ENCODE measurements at places on chromosomes 1 and 21.

GRCh38 chr21:33937931-33938339 is 22.3 kb upstream of the ATP5PO start:
- peak; percentile 32 for DNase-seq

DNA sequence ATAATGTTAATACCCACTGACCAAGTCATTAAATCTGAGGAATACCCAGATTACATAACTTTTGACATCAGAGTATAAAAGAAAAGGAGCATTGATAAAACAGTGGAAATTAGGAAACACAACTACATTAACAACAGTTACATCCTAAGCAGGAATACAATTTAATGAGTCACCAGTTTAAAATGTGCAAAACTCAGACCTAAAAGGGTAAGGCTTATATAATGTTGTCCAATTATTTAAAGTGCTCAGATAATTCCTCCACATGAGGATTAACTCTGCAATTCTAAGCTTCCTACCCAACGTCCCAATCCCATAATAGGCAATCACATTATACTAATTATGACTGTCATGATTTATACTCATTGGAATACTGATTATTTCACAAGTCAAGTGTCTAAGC is 50.5 kb downstream of the ABL2 start:
- DNase-seq: no peak

DNA sequence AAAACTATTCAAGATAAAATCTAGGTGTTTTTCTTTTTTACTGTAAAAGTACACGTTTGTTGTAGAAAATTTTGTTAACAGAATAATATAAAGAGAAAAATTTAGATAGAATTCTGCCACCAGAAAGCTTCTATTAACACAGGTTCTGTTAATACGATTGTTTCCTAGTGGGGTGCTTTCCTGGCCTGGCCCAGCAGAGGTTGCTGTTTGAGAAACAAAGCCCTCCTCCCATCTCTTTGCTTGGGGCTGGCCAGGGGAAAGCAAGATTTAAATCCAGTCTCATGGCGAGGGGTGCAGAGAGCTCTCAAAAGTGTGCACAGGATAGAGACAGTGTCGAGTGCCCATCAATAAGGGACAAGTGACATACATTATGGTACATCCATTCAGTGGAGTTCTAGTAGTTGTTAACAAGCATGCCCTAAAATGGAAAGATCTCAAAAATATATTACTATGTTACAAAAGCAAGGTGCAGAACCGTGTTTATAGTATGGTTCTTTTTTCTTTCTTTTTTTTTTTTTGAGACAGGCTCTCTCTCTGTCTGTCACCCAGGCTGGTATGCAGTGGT is 14.6 kb upstream of the ACBD3 start:
- DNase-seq: no peak

GRCh38 chr1:14535619-14536355 is 62.7 kb upstream of the KAZN start:
- no peak for DNase-seq

GRCh38 chr1:216238844-216239243 is 184.4 kb downstream of the USH2A start:
- DNase-seq: no peak

DNA sequence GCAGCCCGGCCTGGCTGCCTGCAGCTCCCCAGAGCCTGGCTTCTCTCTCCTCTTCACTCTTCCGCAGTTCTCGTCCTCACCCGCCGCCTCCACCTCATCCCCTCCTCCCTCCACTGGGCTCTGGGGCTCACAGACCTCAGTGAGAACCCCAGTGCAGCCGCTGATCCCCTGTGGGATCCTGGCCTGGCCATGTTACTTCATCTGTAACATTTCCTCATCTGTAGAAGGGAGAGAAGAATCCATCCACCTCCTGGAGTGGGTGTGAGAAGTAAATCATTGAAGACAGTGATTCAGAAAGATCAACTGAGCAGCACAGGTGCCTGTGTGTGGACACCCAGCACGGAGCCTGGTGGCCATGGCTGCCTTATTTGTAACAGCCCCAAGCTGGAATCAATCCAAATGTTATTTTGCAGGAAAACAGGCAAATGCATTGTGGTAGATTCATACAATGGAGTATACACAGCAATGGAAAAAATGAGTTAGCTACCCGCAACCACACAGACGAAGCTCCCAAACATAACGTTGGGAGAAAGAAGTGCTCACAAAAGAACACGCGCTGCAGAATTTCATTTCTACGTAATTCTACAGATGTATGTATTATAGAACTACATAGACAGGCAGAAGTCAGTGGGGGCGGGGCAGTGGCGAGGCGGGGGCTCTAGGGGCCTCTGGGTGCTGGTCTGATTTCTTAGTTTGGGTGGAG is 8.7 kb downstream of the LAPTM5 start:
- DNase-seq: no peak

DNA sequence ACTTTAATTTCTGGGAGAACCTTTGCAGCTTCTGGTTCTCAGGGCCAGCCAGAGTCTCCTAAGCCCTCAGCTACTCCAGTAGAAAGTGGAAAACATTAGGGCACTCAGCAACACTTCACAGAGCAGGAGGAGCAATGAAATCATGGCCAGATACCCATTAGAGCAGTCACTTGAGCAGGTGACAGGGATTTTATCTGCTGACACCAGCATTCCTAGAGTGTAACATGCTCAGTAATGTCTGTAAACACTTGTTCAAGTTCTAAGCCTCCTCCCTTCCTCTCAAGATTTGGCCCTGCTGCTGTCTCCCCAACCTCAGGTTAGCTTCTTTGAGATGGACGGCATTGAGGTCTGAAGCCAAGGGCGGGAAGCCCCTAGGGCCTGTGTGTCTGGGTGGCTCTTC is 218.0 kb downstream of the GRIK3 start:
- DNase-seq: no peak

GRCh38 chr1:54884135-54884586 is 2.8 kb downstream of the DHCR24 start:
- no peak for DNase-seq

DNA sequence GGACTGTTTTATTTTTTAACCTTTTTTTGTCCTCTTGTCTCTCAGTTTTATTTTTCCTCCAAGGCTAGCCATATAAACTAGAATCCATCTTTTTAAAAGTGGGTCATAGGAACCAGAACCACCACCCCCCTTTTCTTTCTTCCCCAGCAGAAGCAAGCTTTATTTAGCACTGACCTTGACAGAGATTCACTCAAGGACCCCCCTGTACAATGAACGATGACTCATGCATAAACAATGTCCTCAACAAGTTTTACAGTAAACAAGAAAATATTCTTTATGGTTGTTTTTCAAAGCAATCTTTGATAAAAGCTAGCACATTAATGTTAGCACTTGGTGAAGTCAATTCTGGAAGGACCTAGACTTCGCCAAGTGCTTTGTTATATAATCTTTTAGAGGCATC is 14.1 kb downstream of the PKN2 start:
- no peak for DNase-seq

GRCh38 chr1:234271243-234271606 is 102.0 kb upstream of the COA6 start:
- no peak for DNase-seq
